ENCODE measurements at places on chromosomes 6 and 20. TPM values are rescaled to one million over a fixed set of nuclear protein-coding genes. Genes with fewer than 3 reads are reported as not detected.

The PDE7B gene
- 0.69 TPM for total RNA-seq

The ACTL10 gene
- total RNA-seq, result 3.2 TPM

The OOEP gene
- 0.41 TPM for total RNA-seq

The NHLRC1 gene
- total RNA-seq, result 0.61 TPM

The RAET1E gene
- not detected for total RNA-seq

All from naive thymus-derived CD4-positive, alpha-beta T cell (primary cell).